ENCODE measurements at places on chromosomes 1 and 21.

DNA sequence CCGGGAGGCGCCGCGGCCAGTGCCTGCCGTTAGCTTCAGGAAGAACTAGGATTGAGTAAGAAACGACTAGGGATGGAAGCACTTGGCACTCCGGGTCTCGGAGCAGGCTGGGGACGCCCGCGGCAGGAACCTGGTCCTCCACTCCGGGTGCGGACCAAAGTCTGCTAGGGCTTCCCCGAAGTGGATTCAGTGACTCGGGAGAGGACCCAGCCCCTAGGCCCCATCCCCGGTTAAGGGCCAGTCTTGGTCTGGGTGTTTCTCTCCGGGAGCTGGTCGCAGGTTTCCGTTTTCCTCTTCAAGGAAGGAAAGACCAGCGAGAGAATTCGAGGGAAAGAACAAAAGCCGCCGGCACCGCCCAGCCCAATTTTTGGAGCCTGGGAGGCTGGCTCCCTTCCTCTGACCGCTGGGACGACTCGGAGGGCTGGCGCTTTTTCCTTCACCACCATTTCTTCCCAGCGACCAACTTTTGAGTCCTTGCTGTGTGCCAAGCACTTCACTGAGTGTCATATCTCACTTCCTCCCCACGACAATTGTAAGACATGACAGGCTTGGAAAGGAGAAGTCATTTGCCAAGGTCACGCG lies 16.8 kb upstream of the STMN1 start:
- DNase-seq, result peak; percentile 8

GRCh38 chr1:179493323-179493722 lies 82.4 kb downstream of the NPHS2 start:
- no peak for DNase-seq

DNA sequence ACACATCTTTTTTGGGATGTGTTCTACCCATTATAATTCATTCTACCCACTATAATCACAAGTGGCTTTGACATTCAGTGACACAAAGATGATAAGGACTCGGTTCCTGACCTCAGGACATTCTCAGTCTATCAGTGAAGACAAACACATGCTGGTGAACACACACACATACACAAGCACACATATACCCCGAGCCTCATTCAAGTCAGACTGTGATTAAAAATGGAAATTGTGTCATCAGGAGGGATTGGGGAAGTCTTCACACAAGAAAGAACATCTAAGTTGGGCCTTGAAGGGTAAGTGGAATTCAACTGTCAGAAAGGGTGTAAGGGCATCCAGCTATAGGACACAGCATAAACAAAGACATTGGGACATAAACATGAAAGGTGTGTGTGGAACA lies 2.6 kb upstream of the LAD1 start:
- DNase-seq, result no peak

DNA sequence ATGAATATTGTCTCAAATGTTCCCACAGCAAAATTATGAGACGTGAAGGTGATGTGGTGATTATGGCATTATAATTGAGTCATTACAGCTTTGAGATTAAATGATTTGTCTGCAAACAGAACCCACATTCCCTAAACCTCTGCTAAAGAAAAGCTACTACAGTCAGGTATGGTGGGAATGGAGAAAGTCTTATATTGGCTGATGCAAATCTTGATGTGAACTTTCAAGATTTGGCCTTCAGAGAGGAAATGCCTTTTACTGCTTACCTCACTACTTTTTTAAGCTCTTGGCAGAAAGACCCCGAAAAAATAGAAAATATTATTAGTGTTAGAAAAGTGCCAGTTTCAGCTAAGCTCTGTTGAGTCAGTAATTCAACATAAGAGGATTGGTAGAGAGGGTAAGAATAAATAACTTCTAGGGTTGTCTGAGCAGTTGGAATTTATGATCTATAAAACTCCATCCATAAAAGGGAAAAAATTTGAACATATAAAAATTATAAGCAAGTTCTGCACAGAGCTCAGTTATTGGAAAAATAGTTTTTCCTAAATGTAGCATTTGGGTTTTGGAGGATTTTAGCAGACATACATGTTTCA lies 47.8 kb upstream of the RGS5 start:
- no peak for DNase-seq

DNA sequence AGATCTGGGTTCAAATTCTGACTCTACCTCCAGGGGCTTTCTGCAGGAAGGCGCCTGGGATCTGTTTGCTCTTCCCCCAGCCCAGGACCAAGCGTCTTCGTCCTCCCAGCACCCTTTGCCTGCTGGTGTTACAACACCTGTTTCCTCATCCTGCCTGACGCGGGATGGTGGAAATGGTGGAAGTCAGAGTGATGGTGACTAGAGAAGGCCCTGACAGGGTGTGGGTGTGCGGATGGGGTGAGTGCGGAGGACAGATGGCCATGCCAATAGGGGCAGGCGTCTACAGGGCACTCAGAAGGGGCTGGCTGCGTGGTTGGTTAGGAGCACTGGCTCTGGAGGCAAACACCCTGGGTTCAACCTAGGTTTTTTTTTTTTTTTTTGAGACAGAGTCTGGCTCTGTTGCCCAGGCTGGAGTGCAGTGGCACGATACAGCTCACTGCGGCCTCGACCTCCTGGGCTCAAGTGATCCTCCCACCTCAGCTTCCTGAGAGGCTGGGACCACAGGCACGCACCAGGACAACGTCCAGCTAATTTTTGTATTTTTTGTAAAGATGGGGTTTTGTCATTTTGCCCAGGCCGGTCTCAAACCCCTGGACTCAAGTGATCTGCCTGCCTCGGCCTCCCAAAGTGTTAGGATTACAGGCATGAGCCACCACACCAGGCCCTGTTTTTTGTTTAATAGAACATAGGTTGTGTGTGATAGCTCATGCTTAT lies 1.5 kb downstream of the THEMIS2 start:
- no peak for DNase-seq

All from activated effector memory CD4-positive, alpha-beta T cell treated with Interleukin-2 at 50 U/mL for 16 hours (primary cell).